Progenitor cell of endocrine pancreas (in vitro differentiated cells): ENCODE measurements at places on chromosomes 4 and X. TPM values are rescaled to one million over a fixed set of nuclear protein-coding genes. Genes with fewer than 3 reads are reported as not detected.

EGF gene
- 0.36 and 0.47 TPM in 2 replicates for total RNA-seq

COL4A6 gene
- 66.6 and 79.4 TPM in 2 replicates for total RNA-seq

SCML2 gene
- total RNA-seq, result 7.1 and 7.6 TPM in 2 replicates

GYPE gene
- total RNA-seq, result not detected in 2 replicates

IL2 gene
- total RNA-seq, result not detected in 2 replicates

CPLX1 gene
- total RNA-seq, result 1.4 and 2.0 TPM in 2 replicates

CLGN gene
- total RNA-seq, result 9.9 and 10.8 TPM in 2 replicates

- no peak for DNase-seq
These were observed 45.1 kb upstream of the KDR start for GRCh38 chr4:55170462-55170861.

GRCh38 chr4:76429636-76430035 is 5.4 kb upstream of the SHROOM3 start:
- DNase-seq, result no peak

GRCh38 chr4:566035-566434 is 10.1 kb downstream of the TMEM271 start:
- no peak for DNase-seq

- no peak for DNase-seq
These were observed 46.9 kb upstream of the PABPC1L2A start for GRCh38 chrX:73126240-73126639.

DNA sequence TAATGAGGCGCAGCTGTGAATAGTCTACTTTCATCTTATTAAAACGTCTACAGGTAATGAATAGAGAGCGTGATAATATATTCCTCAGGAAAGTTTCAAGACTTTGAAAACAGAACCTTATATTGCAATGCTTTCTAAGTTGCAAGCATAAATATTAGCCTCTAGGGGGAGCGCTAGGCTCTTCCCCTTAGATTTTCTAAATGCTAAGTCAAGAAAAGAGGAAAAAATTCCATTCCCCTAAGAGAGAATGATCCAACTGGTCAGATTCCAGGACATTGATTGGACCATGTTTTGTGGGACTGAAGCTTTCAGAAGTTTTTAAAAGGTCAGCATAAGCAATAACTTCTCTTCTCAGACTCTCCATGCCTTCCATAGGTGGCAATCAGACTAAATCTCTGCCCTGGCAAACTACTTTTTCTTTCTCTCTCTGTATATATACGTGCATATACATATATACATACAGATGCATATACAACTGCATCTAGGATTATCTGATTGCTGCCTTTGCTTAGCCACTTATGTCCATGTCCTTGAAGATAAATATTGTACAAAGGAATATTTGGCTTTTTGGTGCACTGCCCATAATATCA is 492.9 kb downstream of the INPP4B start:
- DNase-seq, result no peak

GRCh38 chrX:41952102-41952501 is 28.7 kb upstream of the CASK start:
- no peak for DNase-seq

DNA sequence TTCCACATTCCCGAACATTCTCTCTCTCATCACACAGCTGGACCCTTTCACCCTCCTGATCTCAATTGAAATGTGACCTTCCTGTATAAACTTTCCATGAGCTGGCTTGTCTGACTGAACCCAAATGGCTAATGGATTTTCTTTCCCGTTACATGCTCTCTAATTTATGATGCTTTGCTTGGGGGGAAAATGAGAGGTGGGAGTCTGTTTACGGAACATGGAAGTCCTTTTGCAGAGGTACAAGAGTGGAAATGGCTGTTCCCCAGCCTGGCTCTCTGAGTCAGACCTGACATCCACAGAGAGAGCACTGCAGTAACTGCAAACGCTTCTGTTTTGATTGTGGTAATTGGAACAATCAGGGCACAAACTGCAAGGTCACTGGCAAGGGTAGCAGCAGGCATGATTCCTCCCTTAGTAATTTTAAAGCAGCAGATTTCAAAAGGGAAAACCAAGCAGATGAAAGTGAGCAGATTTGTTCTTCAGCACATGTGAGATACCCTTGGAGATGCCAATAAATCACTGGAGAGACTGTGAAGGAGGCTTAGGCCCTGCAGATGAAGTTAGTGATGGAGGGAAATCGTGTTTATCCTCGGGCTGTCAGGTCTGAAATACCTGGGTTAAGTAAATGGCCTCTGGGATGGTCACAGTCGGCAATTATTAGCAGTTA is 83.9 kb downstream of the SNCA start:
- no peak for DNase-seq

DNA sequence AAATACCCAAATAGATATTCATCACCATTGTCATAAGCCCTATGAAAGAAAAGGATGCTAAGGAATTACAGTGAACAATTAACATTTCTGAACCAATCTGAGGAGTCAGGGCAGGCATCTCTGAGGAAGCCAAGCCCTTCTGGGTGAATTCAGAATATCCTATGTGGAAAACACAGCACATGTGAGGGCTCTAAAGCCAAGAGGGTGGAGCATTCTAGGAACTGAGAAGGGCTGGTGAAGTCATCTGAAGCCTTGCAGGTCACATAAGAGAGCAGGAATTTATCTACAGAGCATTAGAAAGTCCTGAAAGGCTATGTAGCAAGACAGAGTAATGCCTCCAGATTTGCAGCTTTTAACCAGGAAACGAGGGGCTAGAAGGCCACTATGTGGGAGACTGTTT is 195.7 kb downstream of the SPATA18 start:
- DNase-seq, result no peak

GRCh38 chr4:154319736-154320135 is 171.9 kb downstream of the DCHS2 start:
- no peak for DNase-seq

- no peak for DNase-seq
These were observed 340.0 kb upstream of the NDST4 start for GRCh38 chr4:115453416-115453815.
